GM23338 (cell line): ENCODE measurements at places on chromosomes 6 and 20. TPM values are rescaled to one million over a fixed set of nuclear protein-coding genes. Genes with fewer than 3 reads are reported as not detected.

- no peaks in the 10 kb centered on the region for H3K27me3 ChIP-seq
- DNase-seq, result no peak
- peaks cover 5% of the 10 kb centered on the region; the same call in 1 of the 2 replicates for H3K4me1 ChIP-seq
- no peaks in the 10 kb centered on the region for H3K36me3 ChIP-seq
- H3K4me3 ChIP-seq, result no peak overlapping the region
- no peak overlapping the region for H3K27ac ChIP-seq
Measured at GRCh38 chr20:40754339-40754943, 65.4 kb upstream of the MAFB start.

DNA sequence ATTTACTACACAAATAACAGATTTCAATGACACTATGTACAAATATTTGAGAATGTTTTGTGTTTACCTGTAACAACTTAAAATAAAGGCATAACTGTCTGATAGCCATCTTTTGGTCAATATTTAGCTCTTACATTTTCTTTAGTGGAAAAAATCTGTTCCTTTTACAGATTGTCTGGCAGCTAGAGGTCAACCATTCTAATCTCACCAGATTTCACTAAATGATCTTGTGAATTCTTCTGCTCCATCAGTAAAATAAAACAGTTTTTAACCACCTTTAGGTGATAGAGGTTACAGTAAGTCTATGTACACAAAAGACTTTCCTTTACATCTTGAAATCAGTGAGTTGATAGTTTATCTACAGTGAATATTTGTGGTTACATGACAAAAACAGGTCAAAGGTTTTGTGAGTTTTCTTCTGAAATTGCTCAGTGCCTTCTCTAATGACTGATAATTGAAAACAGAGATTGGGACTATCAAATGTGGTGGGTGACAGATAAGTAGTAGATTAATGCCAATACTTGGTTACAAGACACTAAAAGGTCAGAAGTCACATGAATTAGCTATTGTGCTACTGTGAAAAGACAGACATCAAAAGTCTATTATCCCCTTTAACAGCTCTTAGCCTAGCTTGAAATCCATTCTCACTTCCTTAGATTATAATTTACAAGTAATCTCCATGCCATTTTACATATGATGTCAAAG is 47.4 kb downstream of the BMP5 start:
- no peak overlapping the region for H3K4me3 ChIP-seq
- no peaks in the 10 kb centered on the region for H3K36me3 ChIP-seq
- H3K27me3 ChIP-seq, result no peaks in the 10 kb centered on the region
- no peaks in the 10 kb centered on the region for H3K4me1 ChIP-seq

DNA sequence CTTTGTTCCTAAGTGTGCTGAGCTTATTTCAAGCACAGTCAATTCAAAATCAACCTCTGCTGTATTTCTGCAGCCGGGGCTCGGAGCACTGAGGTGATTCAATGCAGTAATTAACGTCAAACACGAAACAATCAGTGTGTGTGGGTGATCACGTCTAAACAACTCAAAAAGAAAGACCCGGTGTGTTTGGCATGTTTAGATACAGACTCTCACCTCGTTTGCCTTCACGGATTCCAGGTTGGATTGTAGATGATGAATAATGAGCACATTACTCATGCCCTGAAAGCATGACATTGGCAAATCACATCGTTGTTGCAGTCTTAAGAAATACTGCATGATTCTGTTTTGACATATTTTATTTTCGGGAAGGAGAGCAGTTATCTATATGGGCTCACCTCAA is 231.0 kb downstream of the QKI start:
- no peaks in the 10 kb centered on the region for H3K4me1 ChIP-seq
- H3K36me3 ChIP-seq, result no peaks in the 10 kb centered on the region
- no peaks in the 10 kb centered on the region for H3K27me3 ChIP-seq

GRCh38 chr6:36374972-36375371 is 12.5 kb downstream of the ETV7 start:
- H3K4me1 ChIP-seq, result 0 out of 2 replicates have a peak, but pooled peaks cover 10% of the 10 kb centered on the region
- DNase-seq, result no peak
- no peak overlapping the region for H3K4me3 ChIP-seq
- no peak overlapping the region for H3K27ac ChIP-seq
- H3K36me3 ChIP-seq, result no peaks in the 10 kb centered on the region

GRCh38 chr6:164417537-164418261 is 891.7 kb downstream of the C6orf118 start:
- peaks cover 8% of the 10 kb centered on the region; the same call in 1 of the 2 replicates for H3K4me1 ChIP-seq
- H3K36me3 ChIP-seq, result peaks cover 10% of the 10 kb centered on the region
- H3K27ac ChIP-seq, result no peak overlapping the region
- no peaks in the 10 kb centered on the region for H3K27me3 ChIP-seq
- no peak overlapping the region for H3K4me3 ChIP-seq

GRCh38 chr6:136378888-136379287 is 89.2 kb upstream of the BCLAF1 start:
- H3K4me1 ChIP-seq, result peaks cover 1% of the 10 kb centered on the region; the same call in 1 of the 2 replicates
- no peaks in the 10 kb centered on the region for H3K27me3 ChIP-seq
- no peak overlapping the region for H3K4me3 ChIP-seq
- no peaks in the 10 kb centered on the region for H3K36me3 ChIP-seq
- H3K27ac ChIP-seq, result no peak overlapping the region

DNA sequence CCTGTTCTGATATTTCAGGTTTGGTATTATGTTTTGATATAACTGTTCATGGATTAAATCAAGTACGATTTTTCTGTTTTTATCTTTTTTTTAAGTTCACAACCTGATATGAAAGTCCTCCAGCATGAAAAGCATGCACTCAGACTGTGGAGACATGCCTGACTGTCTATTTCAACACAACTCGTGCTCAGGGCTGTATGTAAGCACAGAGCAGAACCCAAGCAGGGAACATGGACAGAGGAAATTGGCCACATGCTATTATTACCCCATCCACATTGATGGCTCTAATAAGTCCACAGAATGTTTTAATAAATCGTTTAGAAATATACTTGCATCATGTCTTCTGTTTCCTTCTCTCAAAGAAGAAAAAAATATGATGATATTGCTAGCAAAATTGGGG is 730.4 kb downstream of the C6orf118 start:
- H3K27ac ChIP-seq, result no peak overlapping the region
- H3K4me1 ChIP-seq, result no peaks in the 10 kb centered on the region
- H3K36me3 ChIP-seq, result no peaks in the 10 kb centered on the region
- H3K27me3 ChIP-seq, result no peaks in the 10 kb centered on the region
- no peak for DNase-seq

DNA sequence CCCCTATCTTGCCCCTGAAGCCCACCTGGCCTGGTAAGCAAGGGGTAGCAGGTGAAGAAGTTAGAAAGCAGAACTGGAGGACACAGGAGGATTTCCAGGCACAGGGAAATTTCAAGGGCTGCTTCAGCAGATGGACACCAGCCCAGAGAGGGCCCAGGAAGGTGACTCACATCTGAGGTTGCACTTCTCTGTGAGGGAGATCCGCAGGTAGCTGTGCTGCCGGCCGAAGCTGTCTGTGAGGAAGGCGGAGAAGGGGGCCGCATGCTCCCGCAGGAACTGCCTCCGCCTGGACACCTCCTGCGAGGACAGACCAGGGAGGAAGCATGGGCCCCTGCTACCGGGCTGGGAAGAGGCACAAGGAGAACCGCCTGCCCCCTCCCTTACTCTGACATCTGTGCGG is 7.1 kb downstream of the MOCS1 start:
- peaks cover 6% of the 10 kb centered on the region; the same call in 1 of the 2 replicates for H3K4me1 ChIP-seq
- no peaks in the 10 kb centered on the region for H3K27me3 ChIP-seq
- H3K27ac ChIP-seq, result no peak overlapping the region
- no peaks in the 10 kb centered on the region for H3K36me3 ChIP-seq
- no peak for DNase-seq

GRCh38 chr6:113858480-113859348 is 1.6 kb downstream of the MARCKS start:
- DNase-seq, result peak; percentile 94
- peaks cover 32% of the 10 kb centered on the region for H3K27me3 ChIP-seq
- peak overlapping the region; percentile 95 for H3K4me3 ChIP-seq
- H3K4me1 ChIP-seq, result 0 out of 2 replicates have a peak, but pooled peaks cover 8% of the 10 kb centered on the region

- DNase-seq, result peak; percentile 95
- no peak overlapping the region for H3K4me3 ChIP-seq
- no peaks in the 10 kb centered on the region for H3K27me3 ChIP-seq
- H3K36me3 ChIP-seq, result peaks cover 97% of the 10 kb centered on the region
Measured at GRCh38 chr20:32789896-32790750, 27.9 kb downstream of the DNMT3B start.

GRCh38 chr6:339480-339879 is 47.2 kb downstream of the DUSP22 start:
- H3K27ac ChIP-seq, result no peak overlapping the region
- no peaks in the 10 kb centered on the region for H3K4me1 ChIP-seq
- H3K4me3 ChIP-seq, result no peak overlapping the region
- peaks cover 14% of the 10 kb centered on the region; the same call in 1 of the 2 replicates for H3K36me3 ChIP-seq
- DNase-seq, result no peak
- no peaks in the 10 kb centered on the region for H3K27me3 ChIP-seq

The XKR7 gene
- total RNA-seq, result 3.0 and 3.9 TPM in 2 replicates

The HTR1B gene
- 0.21 and 0.58 TPM in 2 replicates for total RNA-seq

The ATAT1 gene
- 8.9 and 12.8 TPM in 2 replicates for total RNA-seq

The STX11 gene
- 0.08 and 0.35 TPM in 2 replicates for total RNA-seq
